M059J (cell line): ENCODE measurements at places on chromosomes 2 and 18.

GRCh38 chr18:8448130-8448529 lies 161.1 kb upstream of the RAB12 start:
- no peak for DNase-seq

DNA sequence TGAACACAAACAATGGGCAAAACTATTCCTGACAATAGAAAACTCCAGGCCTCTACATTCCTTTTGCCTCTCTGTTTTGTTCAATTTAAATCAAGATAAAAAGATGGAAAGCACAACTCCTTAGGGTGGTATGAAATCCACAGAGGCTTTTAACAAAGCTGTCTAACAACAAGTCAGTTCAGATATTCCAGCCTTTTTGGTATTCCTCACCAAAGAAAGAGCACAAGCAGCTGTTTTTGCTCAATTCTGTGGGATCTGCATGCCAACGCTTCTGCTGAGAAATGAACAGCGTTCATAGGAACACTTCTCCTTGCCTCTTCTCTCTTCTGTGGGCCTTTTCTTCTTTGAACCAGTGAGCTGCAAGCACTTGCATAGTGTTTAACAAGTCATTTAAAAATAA lies 411.6 kb upstream of the TCF4 start:
- DNase-seq = no peak

- DNase-seq = no peak
Measured at GRCh38 chr2:467101-467500, 179.2 kb upstream of the ALKAL2 start.

- DNase-seq = no peak
Measured at GRCh38 chr2:28956890-28957289, 24.2 kb upstream of the TOGARAM2 start.

- no peak for DNase-seq
Measured at GRCh38 chr2:198004173-198004572, 199.8 kb downstream of the PLCL1 start.

DNA sequence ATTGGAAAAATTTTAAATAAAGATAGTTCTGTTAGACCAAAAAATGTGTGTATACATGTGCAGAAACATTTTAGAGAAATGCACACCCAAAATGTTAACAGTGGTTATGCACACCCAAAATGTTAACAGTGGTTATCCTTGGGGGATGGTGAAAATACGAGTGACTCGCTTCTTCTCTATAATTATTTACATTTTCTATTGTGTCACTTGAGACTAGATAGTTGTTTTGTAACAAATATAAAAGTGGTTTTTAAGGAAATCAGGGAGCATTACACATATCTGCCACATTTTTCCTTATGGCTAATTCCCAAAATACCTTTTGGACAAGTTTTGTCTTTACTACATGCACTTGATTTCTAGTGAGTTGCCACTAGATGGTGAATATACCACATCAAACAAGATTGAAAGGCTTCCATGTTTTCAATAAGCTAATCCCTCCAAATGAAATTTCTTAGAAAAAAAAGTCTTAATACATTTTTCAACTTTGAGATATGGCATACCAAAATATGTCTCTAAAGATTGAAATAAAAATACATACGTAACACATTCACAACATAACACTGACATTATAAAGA lies 9.0 kb upstream of the HIBCH start:
- no peak for DNase-seq

GRCh38 chr2:15979759-15980604 lies 39.6 kb downstream of the MYCN start:
- DNase-seq = no peak

GRCh38 chr18:59910967-59911366 lies 11.2 kb downstream of the PMAIP1 start:
- DNase-seq = peak; percentile 77

DNA sequence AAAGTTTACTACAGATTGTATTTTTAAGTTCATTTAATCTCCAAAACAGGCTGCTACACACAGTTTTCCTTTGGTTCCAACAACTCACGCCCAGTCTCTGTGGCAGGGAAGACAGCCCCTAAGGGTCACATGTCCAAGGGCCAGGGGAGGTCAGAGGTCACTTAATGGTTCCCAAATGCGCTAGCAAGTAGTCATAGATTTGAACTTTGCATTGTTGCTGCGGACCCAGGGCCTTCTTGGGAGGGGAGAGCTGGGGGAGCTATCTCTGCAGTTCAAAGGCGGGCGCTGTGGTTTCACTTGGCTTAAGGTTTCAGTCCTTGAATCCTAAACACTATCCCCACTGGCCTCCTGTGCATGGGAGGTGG lies 74.8 kb upstream of the ZNF532 start:
- no peak for DNase-seq

DNA sequence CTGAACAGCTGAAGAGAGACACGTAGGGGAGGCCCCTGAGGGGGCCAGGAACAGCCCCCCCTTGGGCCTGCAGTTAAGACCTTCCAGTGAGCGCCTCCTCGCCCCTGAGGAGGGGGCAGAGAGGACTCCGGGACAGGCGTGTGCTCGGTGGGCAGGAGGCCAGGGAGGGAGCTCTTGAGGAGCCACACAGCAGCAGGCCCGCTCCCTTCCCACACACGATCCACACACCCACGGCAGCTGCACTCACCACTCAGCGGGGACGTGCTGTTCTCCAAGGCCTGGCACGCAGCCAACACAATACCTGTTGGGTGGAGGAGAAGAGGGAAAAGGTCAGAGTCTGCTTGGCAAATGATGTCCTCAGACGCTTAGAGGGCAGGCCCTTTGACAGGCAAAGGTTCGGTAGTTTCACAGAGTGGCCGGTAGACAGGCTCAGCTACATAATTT lies 39.0 kb downstream of the TGFA start:
- no peak for DNase-seq

DNA sequence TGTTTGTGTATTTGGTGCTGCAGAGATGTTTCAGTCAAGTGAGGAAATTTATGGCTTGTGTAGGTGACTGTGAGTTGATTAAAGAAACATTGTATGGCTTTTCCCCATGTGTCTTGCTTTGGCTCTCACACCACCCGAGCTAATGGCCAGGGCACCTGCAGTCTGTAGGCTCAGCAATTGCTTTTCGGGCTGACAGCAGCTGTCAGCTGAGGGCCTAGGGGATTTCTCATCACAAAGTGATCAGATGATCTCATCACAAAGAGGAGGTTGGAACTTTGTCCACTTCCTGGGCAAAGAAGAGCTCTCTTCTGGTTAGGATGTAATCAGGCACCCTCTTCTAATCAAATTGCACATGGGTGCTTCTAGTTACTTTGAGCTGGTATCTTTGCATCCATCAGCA lies 632.2 kb downstream of the SLC4A3 start:
- no peak for DNase-seq

DNA sequence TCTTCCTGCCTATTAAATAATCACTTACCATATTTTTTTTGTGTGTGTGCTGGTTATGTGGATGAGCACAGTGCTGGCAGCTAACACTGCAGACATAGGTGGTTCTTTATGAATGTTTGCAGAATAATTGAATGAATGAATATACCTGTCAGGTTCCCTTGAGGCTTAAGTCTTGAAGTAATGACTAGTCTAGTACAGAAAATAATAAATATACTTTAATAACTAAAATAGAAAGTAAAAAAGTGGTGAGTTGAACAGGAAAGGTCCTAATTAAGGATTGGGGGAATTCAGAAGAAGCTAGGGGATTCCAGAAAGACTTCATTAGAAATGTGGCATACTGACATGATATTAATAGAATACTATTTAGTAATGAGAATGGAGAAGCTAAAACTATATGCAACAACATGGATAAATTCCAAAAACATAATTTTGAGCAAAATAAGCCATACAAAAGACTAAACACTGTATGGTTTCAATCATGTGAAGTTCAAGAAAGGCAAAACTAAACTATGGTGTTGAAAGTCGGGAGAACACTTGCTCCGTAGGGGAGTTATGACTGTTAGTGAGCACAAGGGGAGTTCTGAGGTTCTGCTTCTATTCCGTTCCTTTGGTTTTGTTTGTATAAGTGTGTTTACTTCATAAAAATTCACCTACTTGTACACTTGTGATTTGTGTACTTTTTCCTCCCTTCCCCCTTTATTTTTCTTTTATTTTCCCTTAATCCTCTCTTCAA lies 464.6 kb downstream of the MTX2 start:
- DNase-seq = no peak

DNA sequence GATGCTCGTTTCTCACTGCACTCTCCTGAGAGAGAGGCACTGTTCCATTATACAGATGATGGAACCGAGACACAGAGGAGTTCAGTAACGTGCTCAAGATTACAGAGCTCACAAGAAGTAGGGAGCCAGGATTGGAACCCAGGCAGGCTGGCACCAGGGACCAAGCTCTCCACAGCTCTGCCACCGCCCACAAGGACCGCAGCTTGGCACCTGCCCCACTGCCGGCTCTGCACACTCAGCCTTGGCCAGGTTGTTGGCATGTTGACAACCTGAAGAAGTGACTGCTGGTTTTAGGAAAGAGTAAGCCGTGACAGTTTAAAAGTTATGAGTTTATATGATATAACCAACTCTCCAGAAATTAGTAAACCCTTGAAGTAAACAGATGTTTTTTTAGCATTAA lies 48.0 kb upstream of the ITM2C start:
- DNase-seq = no peak

GRCh38 chr2:121539750-121540469 lies 9.2 kb downstream of the RNU4ATAC start:
- DNase-seq = peak; percentile 18

DNA sequence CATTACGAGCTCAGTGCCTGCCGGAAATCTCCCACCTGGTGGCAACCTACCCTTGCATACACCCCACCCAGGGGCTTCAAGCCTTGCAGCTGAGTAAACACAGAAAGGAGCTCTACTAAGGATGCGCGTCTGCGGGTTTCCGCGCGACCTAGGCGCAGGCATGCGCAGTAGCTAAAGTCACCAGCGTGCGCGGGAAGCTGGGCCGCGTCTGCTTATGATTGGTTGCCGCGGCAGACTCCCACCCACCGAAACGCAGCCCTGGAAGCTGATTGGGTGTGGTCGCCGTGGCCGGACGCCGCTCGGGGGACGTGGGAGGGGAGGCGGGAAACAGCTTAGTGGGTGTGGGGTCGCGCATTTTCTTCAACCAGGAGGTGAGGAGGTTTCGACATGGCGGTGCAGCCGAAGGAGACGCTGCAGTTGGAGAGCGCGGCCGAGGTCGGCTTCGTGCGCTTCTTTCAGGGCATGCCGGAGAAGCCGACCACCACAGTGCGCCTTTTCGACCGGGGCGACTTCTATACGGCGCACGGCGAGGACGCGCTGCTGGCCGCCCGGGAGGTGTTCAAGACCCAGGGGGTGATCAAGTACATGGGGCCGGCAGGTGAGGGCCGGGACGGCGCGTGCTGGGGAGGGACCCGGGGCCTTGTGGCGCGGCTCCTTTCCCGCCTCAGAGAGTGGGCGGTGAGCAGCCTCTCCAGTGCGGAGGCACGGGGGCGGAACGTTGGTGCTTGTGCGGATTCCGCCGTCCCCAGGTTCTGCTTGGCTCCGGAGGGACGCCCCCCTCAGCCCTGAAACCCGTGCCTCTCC lies at the start of gene MSH2:
TSS of gene MSH2 (plus strand) at position 352 of the 804 bp plus-strand sequence. CDS start at position 388, 36 bp downstream.
- peak; percentile 87 for DNase-seq

- DNase-seq = no peak
Measured at GRCh38 chr2:183292028-183292427, 167.8 kb downstream of the NUP35 start.

DNA sequence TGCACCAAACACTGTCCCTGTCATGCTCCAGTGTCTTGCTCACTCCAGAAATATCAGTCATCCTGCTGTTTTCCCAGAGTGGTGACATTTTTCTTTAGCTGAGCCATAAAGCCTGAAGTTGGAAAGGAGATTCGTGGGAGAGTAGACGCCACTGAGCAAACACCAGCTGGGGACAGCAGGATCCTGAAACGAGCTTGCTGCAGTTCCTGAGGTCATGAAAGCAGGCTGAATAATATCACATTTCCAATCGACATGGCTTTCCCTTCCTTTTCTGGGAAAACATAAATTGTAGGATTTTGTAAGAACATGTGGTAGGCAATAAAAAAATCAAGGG lies 276.4 kb downstream of the CDCA7 start:
- DNase-seq = no peak

- no peak for DNase-seq
Measured at GRCh38 chr2:626491-627339, 50.5 kb downstream of the TMEM18 start.

DNA sequence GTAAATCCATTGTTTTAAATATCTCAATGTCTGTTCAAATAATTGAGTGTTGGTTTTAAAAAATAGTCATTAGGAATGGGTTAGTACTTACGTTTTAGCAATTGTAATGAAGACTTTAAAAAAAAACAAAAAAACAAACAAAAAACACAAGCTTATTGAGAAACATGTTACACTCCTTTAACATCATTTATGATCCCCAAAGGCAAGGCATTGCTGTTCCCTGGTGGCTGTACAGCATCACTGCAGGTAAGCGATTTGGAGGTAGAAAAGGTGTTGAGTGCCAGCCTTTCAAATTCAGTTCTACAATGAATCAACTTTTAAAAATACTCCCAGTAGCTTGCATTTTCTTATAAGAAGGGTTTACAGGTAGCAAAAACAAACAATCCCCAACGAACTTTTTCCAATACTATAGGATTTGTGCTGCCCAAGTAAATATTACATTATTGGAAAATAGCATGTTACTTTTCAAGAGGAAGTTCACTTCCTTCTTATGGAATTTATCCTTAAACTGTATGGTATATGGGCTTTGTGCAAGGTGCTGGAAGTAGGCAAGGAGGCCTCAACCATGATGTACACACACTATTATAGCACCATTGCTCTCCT lies 27.5 kb downstream of the CNRIP1 start:
- peak; percentile 32 for DNase-seq

DNA sequence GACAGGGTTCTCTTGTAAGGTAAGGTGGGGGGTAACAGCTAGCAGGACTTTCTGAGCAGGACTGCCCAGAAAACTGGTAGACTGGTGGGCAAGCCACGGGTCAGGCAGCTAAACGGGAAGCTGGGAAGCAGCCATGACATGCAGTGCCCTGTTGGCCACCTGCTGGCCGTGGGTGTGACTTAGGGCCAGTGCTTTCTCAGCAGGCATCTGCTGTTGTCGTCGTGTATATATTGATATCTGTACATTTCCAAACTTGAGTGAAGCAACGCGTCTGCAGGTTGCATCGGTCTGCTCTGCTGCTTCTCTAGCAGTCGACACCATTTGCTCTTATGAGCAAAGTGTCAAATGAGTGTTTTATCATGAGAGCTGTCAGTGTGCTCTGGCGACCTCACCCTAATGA lies 31.0 kb downstream of the COA5 start:
- no peak for DNase-seq

DNA sequence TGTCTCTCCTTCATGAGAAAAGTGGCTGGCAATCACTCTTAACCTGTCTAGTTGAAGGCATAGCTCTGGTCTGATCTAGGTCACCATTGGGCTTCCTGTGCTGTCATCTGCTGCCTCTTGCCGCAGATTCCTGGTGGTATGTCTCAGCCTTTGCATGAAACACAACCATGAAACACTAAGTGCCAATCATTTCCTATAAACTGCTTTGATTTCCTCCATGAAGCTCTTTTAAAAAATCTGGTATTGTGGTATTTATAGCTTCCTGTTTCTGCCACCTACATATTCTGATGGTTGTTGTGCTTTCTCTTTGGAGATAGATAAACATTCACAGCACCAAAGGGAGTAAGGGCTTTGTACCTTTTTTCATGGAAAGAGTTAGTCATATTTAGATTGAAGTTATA lies 120.0 kb upstream of the EPC2 start:
- no peak for DNase-seq

GRCh38 chr18:30889519-30890301 lies 152.8 kb downstream of the DSC3 start:
- no peak for DNase-seq

- no peak for DNase-seq
Measured at GRCh38 chr2:238282861-238283738, 5.3 kb downstream of the PER2 start.

GRCh38 chr18:79380816-79381806 lies 14.6 kb upstream of the NFATC1 start:
- peak; percentile 38 for DNase-seq
